ENCODE measurements at places on chromosomes 7 and 10.
A peak's percentile ranks its signal among the peaks of the same experiment; 100 is the strongest.

DNA sequence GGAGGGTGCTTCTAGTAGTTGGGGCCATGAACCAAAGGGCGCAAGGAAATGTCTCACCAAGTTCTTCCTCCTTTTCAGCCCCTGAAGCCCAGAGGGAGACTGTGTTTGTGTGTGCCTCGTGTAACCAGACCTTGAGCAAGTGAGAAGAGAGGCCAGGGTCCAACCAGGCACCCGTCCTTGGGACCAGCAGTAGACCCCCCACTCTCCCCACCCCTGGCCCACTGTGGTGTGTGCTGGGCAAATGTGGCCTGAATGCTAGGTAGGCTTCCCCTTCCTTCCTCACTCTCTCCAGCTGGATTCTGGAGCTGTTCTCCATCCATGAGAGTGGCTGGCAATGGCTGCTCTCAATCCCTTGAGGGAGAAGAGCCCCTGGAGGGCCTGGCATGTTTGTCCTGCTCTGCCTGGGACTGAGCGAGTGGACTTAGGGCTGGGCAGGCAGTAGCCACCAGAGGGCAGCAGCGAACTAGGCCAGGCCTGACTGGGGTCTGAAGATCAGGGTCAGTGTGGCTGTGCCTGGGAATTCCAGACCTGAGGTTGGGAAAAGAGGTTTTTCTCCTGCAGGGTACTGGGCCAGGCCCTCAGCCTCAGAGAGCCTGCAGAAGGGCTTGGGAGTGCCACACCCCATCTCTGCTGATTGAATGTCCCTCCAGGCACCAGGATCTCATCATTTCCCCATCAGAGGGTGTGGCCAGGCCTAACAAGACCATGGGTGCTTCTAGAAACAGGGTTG is 12.5 kb downstream of the SFRP5 start:
- DNase-seq = peak; percentile 58

DNA sequence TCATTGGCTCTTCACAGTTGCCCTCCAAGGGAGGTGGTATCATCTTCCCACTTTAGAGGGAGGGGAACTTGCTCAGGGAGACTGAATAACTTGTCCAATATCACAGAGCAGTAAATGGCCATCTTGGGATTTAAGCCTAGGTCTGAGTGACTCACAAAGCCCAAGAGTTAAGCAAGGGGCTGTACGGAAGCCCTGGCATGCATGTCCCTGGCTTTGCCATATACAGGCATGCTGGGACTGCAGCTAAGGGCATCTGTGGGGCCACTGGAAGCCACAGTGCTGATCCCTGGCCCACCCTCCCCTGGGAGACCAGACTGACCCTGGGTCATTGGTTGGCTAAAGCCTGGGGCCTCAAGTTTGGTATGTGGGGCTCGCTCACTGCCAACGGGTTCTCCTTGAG is 3.1 kb downstream of the VSIR start:
- no peak for DNase-seq

GRCh38 chr10:131569851-131570715 is 258.6 kb upstream of the TCERG1L start:
- DNase-seq = no peak

- peak; percentile 22 for DNase-seq
Observed at GRCh38 chr7:32206987-32207386, 136.8 kb upstream of the PDE1C start.

- no peak for DNase-seq
Observed at GRCh38 chr10:11863353-11864109, 40.4 kb downstream of the PROSER2 start.

DNA sequence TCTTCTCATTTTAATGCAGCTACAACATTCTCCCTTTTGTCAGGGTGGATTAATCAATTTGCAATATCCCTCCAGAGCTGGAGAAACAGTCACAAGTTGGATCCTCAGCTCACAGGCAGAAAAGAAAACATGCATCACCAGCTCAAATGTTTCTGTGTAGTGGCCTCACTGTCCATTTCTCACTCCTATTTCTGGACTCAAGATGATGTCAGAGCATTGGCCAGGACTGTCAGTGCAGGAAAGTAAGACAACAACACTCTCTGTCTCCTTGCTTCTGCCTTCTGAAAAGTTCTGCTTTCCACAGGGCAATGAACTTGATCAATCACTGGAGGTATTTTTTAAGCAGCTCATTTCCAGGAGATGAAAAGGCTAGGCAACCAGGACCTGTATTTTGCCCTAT is 8.2 kb upstream of the SVIL start:
- no peak for DNase-seq

GRCh38 chr7:127820732-127821085 is 168.7 kb downstream of the SND1 start:
- DNase-seq = no peak

GRCh38 chr7:27031289-27032172 is 64.3 kb downstream of the HOXA1 start:
- no peak for DNase-seq

- no peak for DNase-seq
Observed at GRCh38 chr10:126895214-126895781, 9.9 kb upstream of the DOCK1 start.

GRCh38 chr7:657565-658119 is 68.9 kb upstream of the DNAAF5 start:
- no peak for DNase-seq

DNA sequence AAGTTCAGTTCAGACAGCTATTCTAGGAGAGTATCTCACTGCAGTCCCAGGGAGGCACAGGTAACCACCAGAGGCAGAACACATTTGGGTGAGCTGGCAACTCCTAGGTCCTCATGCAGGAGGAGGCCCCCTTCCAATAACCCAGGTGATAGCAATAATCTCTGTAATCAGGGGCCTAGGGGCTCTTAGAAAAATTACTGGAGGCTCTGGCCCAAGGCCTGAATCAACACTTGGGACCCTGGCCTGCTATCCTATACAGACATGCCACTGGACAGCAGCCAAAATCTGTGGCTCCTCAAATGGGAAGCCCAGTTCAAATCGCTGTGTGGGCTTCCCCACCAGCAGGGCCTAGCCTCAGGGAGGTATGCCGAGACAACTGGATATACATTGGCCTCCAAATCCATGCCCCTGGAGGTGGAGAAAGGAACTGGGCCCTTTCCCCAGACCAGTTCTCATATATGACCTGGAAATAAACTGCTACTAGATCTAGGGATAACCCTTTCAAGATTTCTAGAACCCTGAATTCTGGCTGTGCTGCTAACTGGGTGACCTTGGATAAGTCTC is 1.6 kb downstream of the AVPI1 start:
- DNase-seq = no peak
